ENCODE measurements at places on chromosomes 5 and 9.

- no peak for DNase-seq
Measured at GRCh38 chr5:117713585-117714198, 1139.1 kb upstream of the SEMA6A start.

GRCh38 chr9:90611568-90611967 lies 31.1 kb downstream of the DIRAS2 start:
- DNase-seq = no peak

- DNase-seq = no peak
Measured at GRCh38 chr9:114092336-114092735, 6.8 kb downstream of the KIF12 start.

DNA sequence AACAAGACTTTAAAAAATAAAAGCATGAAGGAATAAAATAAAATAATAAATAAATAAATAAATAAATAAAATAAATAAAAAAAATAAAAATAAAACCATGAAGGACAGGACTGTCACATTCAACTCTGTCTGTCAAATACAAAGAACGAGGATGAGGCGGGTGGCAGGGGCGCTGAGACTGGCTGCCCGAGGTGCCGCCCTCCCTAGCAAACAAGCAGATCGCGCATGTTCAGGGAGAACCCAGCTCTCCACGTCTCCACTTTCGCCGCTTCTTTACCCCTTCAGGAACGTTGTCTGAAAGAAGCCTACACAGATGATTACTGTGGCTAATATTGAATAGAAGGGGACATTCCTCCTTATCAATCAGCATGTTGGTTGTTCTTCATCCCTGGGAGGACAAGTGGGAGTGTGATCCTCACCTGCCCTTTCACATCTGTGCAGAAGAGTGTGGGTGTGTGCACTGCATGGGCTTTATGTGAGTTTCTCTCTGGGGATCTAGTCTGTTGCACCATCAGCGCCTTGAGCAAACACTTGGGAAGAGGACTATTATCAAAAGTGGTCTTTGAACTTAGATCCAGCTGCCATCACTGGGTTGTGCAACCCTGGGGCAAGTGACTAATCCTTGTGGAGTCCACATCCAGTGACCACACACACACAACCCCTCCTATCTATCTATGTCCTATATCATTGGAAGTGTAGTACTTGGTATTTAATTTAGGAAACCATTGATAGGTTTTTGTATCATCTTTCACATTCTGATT lies 399.2 kb downstream of the IRX2 start:
- DNase-seq = no peak

GRCh38 chr5:106699796-106700195 lies 970.9 kb downstream of the EFNA5 start:
- DNase-seq = no peak

GRCh38 chr9:119255116-119255515 lies 114.1 kb downstream of the BRINP1 start:
- DNase-seq = no peak

DNA sequence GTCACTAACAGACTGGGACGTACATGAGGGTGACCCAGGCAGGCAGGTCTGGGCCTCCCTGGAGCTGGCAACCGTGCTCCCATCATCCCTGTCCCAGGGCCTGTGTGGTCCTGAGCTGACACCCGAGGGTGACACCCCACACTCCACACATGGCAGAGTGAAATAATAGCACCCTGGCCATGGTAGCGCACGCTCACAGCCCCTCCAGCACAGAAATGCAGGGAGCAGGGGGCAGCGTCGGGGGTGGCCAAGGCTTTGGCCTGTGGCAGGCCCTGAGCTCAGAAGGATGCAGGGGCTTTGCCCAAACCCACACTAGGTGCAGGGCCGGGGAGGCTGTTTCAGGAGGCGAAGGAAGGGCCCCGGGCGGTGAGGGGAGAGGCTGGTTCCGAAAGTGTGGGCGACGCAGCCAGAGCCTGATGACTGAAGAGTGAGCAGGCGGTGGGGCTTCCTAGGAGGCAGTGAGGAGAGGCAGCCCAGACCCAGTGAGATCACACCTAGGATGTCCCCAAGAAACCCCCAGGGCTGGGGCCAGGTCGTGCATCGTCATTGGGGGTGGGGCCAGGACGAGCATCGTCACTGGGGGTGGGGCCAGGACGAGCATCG lies 12.9 kb downstream of the OR2V2 start:
- DNase-seq = peak; percentile 59

DNA sequence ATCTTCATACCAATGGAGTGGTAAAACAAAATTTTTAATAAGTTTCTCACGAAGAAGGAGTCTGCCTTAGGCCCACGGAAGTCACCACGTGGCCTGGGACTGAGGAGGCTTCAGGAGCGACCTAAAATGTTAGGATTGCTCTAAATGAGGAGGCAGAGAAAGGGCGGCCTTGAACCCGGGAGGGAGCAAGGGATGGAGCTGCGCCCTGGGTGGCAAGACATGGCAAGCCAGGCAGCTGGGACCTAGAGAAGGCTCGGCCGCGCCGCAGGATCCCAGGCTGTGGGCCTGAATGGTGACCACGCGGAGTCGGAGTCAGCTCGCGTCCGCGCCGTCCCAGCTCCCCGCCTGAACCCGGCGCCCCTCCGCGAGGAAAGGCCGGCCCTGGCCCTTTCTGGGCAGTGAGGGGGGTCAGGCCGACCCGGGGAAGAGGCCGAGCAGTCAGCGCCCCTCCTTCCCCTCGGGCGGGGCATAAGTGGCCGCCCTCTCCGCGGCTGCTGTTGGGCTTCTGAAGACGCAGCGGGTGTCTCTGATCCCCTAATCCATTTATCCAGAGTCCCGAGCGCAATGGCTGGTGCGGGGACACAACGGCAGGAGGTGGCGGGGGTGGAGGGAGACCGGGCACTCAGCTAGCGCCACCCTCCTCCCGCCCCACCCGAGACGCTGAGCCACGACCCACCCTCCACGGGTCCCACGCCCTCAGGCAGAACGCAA lies 10.6 kb downstream of the IRX1 start:
- no peak for DNase-seq

GRCh38 chr5:39780347-39780746 lies 355.6 kb upstream of the DAB2 start:
- no peak for DNase-seq

DNA sequence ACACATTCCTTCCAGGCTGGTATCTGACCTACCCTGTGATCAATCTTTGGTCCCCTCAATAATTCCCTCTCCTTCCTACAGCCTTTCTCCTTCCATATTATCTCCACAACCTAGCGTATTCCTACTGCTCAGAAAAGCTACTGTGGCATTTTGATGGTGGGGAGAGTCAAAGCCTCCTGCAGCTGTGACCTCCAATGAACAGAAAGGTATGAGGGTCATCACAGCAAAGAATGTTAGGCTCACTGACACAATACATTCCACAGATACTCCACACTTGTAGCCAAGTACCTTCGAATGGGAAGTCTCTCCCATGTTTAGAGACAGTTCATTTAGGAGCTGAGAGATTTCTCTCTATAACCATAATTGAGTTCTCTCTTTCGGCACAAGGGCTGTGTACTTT lies 5.9 kb downstream of the FBN2 start:
- DNase-seq = no peak

DNA sequence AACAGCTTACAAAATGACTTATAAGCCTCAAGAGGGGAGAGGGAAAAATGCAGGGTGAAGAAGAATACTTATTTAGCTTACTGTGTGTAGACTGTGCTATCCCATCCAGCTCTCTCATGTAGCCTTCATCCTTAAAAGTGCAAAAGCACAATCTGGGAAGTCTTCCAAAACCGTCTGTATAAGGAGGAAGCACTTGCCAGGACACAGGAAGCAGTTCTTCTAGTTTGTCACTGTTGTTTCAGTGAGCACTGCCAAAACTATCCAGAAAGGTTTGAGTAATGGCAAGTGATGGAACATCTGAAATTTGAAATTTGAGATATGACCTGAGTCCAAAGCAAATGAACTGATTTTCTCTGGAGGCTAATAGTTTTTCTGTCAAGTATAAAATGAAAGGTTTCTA lies 140.8 kb upstream of the ISL1 start:
- no peak for DNase-seq

DNA sequence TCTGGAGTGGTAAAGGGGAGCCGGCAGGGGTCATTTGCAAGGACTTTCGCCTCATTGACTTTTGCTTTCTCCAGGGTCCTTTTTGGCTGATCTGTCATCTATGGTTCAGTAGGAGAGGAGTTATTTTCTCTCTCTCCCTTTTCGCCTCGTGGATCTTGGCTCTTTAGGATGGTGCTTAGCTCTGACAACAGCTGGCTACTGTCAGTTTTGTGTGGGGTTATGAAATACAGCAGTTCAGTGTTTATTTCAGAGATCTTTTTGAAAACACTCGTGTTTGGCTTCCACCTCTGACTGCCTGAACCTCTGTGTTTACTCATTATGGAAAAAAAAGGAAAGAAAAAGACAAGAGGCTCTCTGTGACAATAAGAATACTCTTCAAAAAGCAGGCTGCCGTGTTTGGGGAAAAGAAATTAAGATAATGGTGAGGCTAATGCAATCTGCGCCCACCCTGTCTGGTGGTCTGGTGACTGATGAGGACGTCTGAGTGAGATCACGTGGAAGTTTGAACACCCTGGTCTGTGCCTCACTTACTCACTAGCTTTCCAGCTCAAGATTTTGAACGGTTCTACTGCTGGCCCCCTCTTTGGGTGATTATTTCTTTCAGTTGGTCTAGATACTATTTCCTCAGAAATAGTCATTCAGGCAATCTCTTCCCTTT lies 567.7 kb downstream of the CAAP1 start:
- no peak for DNase-seq

DNA sequence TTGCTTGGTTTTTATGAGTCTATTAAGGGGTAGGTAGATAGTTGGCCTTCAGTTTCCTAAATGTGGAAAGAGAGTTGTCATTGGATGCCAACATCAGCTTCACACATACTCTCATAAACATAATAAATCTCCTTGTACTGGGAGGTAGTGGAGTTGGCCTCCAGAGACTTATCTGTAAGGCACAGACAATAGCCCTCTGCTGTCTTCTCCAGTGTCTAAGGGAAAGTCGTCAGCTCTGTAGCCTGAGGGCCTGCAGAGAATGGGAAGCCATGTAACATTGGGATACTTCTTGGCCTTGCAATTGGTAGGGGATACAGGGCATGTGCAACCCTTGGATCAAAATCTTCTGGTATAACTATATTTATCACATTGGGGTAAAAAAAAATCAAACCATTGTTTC lies 331.9 kb upstream of the KLF9 start:
- DNase-seq = no peak

GRCh38 chr9:38344566-38345324 lies 47.8 kb upstream of the ALDH1B1 start:
- no peak for DNase-seq

GRCh38 chr9:133684121-133684935 lies 48.2 kb downstream of the DBH start:
- no peak for DNase-seq

- peak; percentile 83 for DNase-seq
Measured at GRCh38 chr9:134066913-134067851, 644 bp downstream of the BRD3 start.
